ENCODE measurements at places on chromosomes 16 and 17.

GRCh38 chr17:15909481-15909991, 35.4 kb upstream of the ADORA2B start:
- DNase-seq: no peak

- no peak for DNase-seq
These were observed 32.6 kb downstream of the ZNF469 start for GRCh38 chr16:88415381-88415705.

DNA sequence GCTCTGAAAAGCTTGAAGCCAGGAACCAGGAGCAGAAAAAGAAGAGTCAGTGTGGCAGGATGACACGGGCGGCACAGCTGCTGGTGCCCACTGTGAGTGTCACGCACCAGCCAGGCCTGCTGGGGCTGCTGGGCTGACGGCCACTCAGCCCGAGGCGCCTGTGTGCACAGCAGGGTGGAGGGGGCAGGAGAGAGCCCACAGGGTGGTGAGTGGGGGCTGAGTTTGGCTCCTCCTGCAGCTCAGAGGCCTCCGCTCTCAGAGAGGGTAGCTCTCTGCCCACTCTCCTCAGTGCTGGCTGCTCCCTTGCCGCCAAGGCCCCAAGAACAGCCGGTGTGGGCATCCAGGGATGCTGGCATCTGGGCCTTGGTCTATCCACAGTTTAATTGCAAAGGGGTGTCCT, 59.6 kb downstream of the GSG1L start:
- DNase-seq: no peak

GRCh38 chr17:82193520-82194220, 19.0 kb downstream of the CCDC57 start:
- DNase-seq: no peak

DNA sequence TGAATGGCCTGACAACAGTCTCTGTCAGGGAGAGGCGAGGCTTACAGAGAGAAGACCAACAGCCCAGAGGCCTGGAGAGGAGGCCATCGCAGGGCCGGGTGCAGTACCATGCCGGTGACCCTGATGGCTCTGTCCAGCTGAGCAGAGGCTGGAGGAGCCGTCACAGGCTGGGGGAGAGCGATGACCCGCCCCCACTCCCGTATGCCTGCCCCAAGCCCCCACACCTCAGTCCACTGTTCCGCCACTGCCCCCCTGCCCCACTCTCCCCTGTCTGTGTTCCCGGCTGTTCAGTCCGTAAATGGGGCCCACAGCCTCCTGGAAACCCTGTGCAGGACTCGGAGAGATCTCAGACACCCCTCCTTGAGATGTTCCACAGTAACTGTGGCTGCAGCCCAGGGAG, 12.8 kb upstream of the FAM83G start:
- DNase-seq: no peak

DNA sequence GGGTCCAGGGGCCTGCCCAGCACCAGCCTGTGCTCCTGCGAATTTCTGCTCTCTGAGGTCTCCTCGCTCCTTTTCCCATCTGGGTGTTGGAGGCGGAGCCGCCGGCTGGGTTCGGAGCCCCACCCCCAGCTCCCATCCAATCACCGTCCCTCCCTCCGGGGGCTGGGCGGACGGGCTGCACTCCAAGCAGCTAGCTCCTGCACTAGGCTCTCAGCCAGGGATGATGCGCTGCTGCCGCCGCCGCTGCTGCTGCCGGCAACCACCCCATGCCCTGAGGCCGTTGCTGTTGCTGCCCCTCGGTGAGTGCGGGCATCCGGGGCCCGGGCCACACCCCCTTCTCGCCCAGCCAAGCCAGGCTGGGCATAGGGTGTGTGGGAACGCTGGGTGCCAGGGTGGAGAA, at the start of gene NRN1L:
NRN1L (plus strand) TSS at position 202 of the 400 bp plus-strand sequence; CDS start at position 221, 19 bp downstream.
- no peak for DNase-seq

DNA sequence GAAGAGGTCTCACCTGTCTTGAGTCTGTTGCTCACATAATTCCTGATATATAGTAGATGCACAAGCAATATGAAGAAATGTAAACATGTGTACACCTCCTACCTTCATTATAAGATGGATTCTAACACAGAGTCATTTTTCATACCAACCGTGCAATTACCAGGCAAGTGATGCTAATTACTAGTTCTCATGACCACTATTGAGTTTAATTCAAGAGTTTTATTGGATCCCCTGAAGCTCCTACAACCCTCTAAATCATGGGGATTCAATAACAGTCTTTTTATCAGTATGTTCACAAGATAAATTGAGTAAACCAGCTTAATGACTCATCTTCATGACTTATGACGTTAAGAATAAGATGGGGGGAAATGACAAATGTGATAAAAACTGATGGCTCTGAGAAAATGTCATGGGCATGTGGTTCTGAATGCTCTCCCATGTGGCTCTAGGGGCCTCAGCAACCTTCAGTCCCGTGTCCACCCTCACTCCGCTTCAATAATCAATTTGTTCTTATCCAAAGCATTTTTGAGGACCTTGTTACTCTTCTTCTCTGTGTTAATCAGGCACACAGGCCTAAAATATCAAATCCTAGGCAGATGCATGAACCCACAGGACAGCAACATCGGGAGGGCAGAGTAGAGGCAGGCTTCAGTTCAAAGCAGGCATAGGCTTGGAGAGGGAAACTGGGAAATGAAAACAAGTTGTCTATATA, 42.8 kb downstream of the PRAC1 start:
- no peak for DNase-seq

- DNase-seq: no peak
These were observed 117.7 kb upstream of the CIBAR2 start for GRCh38 chr16:85229869-85230462.
